ENCODE measurements at places on chromosomes 12 and 14. TPM values are rescaled to one million over a fixed set of nuclear protein-coding genes. Genes with fewer than 3 reads are reported as not detected.

Gene CDC42BPB
- 90.3 TPM for polyA plus RNA-seq

GRCh38 chr14:100303179-100303578 is 3.1 kb downstream of the SLC25A29 start:
- DNase-seq, result no peak

Gene CTSG
- 9.2 TPM for polyA plus RNA-seq

DNA sequence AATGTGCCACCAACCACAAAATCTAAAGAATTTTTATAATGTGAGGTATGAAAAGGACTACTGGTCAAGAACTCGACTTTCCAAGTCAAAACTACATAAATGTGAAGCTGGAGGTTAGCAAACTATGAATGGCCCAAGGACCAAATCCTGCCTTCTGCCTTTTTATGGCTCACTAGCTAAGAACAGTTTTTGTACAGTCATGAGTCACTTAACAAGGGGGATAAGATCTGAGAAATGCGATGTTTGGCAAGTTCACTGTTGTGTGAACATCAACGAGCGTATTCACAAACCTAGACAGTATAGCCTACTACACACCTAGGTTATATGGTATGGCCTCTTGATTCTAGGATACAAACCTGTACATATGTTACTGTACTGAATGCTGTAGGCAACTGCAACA is 28.2 kb downstream of the FERMT2 start:
- DNase-seq, result no peak

GRCh38 chr12:10153271-10154144 is 18.4 kb downstream of the OLR1 start:
- DNase-seq, result peak; percentile 89

DNA sequence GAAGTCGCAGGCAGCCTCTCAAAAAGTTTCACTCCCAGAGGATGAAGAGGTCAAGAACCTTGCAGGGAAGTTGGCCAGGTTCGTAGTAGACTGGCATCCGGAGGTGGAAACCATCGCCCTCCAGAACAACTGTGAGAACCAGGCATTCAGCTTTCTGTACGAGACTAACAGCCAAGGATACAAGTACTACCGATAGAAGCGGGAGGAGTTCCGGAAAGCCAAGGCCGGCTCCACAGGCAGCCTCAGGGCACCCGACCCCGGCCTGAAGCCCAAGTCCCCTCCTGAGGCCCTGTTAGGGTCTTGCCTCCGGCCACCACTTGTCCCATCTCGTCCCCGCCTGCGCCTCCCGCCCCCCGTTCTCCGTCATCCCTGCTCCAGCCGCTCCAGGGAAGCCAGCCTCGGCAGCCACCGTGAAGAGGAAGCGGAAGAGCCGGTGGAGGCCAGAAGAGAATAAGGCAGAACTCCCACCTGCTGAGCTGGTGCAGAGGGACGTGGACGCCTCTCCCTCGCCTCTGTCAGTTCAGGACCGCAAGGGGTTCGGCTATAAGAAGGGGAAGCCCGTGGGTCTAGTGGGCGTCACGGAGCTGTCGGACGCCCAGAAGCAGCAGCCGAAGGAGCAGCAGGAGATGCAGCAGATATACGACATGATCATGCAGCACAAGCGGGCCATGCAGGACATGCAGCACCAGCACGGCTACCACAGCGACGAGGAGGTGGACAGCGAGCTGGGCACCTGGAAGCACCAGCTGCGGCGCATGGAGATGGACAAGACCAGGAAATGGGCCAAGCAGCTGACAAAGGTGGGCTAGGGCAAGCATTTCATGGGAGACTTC is 366.8 kb upstream of the ATXN7L3B start:
- DNase-seq, result peak; percentile 16

Measured in testis (tissue), 5 donors.